ENCODE measurements at places on chromosomes 7 and 10.

- no peak for DNase-seq
These were observed 1.2 kb downstream of the NACAD start for GRCh38 chr7:45087301-45088145.

- no peak for DNase-seq
These were observed 54.2 kb downstream of the SNX10 start for GRCh38 chr7:26345837-26346236.

GRCh38 chr7:22653951-22654350 is 73.0 kb upstream of the IL6 start:
- no peak for DNase-seq

DNA sequence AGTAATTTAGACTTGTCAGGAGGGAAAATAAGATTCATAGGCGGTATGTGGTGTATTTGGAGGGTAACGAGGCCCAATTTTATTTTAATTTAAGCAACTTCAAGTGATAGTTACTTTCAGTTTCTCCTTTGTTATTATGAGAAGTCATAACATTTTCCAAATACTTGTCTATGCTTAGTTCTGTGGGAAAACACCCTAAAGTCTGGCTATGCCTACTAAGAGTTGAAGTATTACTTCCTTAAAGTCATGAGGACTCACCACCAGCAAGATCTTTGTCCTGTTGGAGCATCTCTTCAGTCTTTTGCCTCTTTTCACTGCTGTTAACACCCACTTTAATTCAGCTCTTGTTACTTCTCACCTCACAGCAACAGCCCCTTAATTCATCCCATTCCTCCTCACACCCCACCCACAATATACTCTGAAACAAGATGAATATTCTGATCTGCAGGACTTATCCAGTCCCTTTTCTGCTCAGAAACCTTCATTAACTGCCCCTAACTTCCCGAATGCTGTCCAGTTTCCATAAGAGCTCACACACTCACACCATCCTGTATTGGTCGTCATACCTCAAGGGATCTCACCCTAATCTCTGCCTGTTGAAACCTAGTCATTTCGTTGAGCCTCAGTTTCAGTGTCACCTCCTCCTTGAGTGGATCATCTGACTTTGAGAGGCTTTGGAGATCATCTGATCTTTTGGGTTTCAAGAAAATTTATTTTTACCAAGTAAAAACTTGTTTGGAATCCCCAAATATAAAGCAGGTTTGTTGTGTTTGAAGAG is 61.3 kb downstream of the DNAH11 start:
- DNase-seq = no peak

DNA sequence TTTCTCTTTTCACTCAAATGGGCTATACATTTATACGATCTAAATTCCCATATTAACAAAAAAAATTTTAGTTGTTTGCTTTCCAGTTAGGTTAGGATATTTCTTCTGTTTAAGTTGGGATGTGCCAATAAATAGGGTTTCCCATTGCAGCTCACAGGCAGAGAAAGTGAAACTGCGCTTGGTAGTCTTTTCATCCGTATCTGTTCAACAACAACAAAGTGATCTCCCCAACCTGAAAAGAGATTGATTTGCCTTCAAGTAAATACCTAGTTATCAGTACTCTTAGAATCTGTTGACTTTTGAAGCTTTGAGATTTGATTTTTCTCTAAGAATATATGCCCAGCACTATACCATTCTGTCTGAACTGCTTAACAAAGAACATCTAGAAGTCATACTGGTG is 143.4 kb downstream of the DYNC1I1 start:
- no peak for DNase-seq

GRCh38 chr7:113608782-113609181 is 310.0 kb downstream of the PPP1R3A start:
- no peak for DNase-seq

DNA sequence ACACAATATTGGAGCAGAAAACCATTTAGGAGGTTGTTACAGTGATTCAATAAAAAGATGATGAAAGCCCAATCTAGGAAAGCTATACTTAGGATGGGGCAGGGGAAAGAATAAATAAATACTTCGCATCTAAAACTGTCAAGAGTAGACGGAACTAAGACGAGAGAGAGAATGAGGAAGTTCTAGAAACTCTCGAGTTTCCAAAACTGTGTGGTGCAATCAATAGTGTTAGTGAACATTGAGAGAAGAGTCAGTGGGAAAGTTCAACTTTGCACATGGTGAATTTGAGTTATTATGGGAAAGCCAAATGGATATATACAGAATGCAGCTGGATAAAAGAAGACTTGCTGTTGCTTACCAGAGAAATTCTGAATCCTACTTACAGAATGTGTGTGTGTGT is 133.8 kb upstream of the MEOX2 start:
- DNase-seq = no peak

DNA sequence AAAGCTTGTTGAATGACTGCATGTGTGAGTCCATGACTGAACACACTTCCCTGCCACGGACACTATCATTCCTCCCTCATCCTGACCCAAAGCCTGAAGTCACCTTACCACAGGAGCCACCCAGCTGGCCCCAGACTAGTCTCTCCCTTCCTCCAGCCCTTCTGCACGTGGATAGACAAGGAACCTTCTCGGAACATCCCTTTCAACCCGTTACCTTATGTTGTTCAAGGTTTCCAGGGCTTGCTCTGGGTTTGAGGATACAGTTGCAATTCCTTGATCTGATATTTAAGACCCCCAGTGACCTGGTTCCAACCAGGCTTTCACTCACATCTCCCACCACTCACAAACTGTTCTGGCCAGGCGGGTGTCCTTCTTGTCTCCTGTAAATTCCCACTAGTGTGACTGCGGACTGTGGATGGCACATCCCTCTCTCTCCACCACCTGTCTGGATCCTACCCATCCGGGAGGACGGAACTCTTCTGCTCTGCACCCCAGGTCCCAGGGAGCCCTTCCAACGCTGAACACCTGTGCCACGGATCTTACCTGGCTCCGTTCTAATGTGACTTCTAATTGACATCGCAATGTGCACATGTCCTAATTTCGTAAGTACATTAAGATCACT is 62.5 kb downstream of the HIPK2 start:
- no peak for DNase-seq

- no peak for DNase-seq
These were observed 97.8 kb upstream of the DDC start for GRCh38 chr7:50662996-50663395.

- DNase-seq = no peak
These were observed 741.7 kb upstream of the GALNT17 start for GRCh38 chr7:70390251-70390650.

- DNase-seq = no peak
These were observed 215.5 kb upstream of the AOAH start for GRCh38 chr7:36939816-36940215.

DNA sequence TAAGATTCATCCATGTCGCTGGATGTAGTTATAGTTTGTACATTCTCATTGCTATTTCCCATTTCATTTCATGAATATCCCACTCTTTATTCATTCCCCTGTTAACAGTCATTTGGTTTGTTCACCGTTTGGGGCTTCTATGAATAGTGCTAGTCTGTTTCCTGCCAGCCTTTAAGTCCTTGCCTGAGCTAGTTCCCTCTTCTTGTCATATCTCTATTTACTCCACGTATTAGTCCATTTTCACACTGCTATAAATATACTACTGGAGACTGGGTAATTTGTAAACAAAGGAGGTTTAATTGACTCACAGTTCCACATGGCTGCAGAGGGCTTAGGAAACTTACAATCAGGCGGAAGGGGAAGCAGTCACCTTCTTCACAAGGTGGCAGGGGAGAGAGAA is 56.2 kb downstream of the PLCE1 start:
- no peak for DNase-seq

DNA sequence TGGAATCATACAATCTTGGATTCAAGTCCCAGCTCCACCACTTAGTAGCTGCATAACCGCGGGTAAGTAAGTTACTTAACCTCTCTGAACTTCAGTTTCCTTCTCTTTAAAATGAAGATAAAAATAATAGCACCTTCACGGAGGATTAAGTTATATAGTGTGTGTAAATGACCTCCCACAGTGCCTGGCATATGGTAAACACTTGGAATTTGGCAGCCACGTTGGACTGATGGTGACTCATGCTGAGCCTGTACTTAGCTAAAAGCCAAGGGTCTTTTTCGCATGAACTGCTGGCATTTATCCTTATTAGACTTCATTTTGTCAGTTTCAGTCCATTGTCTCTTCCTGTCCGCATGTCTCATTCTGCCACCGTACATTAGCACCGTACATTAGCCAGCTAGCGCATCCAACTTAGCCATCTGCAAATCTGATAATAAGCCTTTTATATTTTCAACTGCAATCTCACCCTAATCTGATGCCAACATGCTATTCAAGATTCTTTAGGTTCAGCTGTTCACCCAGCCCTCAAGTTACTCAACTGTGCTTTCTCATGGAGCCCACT is 11.2 kb downstream of the SLC13A4 start:
- no peak for DNase-seq

GRCh38 chr10:132336064-132336746 is 4.2 kb downstream of the LRRC27 start:
- no peak for DNase-seq

DNA sequence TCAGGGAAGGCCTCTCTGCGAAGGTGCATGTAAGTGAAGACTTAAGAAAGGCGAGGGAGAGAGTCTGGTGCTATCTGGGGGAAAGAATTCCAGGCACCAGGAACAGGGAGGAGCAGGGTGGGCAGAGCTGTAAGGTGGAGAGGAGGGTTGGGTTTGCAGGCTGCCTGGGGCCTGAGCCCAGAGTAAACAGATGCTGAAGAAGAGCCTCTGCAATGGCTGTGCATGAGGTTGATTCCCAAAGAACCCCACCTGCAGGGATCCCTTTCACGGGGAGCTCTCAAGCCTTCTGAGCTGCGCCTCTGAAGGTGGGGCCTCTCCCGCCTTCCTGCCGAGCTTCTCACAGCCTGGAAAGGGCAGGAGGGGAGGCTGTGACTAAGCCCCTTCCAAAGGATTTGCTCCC is 115.1 kb downstream of the RNF216 start:
- no peak for DNase-seq

GRCh38 chr10:25493122-25493893 is 318.5 kb downstream of the GPR158 start:
- no peak for DNase-seq

- DNase-seq = no peak
These were observed 53.6 kb downstream of the SEC61G start for GRCh38 chr7:54705436-54705835.

- DNase-seq = no peak
These were observed 4.3 kb downstream of the SHH start for GRCh38 chr7:155807789-155808548.

DNA sequence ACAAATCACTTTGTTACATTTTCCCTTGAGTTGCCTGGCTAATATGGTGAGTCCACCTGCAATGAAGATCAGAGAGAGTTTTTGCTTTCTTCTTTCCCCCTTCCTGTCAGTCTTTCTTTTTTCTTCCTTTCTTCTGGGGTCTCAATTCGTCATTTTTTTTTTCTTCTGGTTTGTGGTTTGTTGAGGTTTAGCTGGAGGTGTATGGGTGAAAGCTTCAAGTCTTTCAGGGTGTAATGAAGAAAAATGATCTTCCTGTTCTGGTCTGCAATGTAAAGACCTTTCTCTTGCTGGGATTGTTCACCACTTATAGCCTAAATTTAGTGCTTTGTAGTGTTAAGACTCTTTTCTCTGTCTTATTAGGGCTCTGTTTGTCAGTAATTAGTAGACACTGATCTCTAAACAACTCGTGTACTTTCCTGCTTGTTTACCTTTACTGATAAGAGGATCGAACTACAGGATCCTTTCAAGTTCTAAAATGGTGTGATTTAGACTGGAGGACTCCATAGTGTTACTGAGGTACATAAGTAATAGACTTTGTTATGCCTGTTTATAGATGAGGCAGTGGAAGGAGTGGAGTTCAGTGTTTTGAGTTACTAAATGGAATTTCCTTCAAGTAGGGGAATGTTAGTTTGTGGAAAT is 129.1 kb downstream of the SUGCT start:
- no peak for DNase-seq

GRCh38 chr7:115410434-115410820 is 488.5 kb downstream of the MDFIC start:
- DNase-seq = no peak

GRCh38 chr7:123929107-123929506 is 4.1 kb downstream of the SPAM1 start:
- no peak for DNase-seq

DNA sequence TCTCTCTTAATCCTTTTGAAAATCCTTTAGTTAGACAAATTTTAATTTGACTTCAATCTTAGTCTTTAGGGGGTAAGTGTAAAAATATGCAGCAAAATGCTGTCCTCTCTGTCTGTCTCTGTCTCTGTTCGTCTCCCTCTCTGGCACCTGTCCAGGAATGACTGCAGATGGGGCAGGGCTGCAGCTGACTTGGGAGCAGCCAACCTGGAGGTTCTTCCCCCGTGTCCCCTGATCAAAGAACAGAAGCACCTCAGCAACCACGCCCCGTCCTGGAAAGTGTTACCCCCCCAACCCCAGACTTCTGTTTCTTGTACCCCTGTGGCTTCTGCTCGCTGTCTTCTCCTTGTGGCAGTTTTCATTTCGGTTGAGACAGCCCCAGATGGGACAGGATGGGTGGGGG is 141.6 kb upstream of the NPS start:
- DNase-seq = no peak

- DNase-seq = no peak
These were observed 8.6 kb downstream of the GJD4 start for GRCh38 chr10:35613597-35614226.

DNA sequence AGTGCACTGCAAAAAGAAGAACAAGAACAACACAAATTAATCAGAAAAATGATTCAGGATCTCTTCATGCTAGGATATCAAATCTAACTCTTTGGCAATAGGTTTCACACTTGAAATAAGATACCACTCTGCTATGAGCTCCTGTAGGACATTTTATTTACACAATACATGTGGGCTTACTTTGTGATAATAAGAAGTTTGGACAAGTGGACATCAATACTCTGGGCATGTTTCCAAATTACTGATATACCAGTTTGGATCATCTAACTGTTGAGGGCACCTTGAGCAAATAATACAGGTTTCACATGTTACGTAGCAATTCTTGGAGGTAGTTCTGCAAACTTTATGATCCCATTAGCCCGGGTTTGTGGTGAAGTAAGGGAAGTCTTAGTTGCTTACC is 59.8 kb downstream of the CPVL start:
- no peak for DNase-seq

DNA sequence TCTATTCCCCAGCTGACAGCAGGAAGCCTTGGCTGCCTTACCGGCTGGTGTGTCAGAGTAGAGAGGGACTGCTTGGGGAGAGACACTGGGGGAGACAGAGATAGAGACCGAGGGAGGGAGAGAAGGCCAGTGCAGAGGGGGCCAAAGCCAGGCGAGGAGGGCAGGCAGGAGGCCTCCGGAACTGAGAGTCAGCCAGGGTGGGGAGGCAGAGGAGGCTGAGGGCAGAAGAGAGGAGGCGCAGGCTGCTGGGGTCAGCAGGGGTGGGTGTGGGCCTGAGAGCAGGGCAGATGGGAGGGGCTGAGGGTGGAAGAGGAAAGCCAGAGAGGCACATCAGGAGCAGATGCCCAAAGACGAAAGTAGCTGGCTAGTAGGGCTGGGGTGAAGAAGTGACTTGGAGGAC is 57.2 kb upstream of the PAX2 start:
- no peak for DNase-seq

GRCh38 chr10:15385552-15386455 is 14.7 kb upstream of the FAM171A1 start:
- DNase-seq = no peak

Measured in esophagus squamous epithelium (tissue), 5 donors.